ENCODE measurements at places on chromosomes 11 and 22.

GRCh38 chr11:81394311-81394710 lies 1339.4 kb downstream of the FAM181B start:
- no peak for DNase-seq

DNA sequence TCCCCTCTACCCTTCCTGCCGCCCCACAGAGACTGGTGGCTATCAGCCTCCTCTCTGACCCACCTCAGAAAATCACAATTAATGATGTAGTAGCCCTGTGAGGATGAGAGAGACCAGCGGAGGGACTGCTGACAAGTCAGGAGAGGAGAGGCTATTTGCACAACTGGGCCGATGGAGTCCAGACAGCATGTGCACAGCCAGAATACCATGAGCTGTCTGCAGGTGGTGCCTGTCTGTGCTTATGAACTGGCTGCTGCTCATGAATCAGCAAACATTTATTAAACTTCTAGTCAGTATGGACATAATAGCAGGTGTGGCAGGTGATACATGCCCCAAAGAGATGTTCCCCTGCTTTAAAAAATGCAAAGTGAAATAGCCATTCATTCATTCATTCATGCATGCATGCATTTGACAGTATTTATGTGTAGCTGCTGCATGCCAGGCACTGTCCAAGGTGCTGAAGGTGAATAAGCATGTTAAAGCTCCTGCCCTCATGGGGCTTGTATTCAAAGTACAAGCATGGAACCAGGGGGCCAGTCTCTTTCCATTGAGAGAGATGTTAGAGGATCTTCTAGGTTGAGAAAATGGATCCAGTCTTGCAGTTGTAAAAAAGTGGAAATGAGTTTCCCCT lies 141.3 kb downstream of the GRIK4 start:
- no peak for DNase-seq

- no peak for DNase-seq
These were observed 176.5 kb downstream of the LARGE1 start for GRCh38 chr22:33743756-33744155.

DNA sequence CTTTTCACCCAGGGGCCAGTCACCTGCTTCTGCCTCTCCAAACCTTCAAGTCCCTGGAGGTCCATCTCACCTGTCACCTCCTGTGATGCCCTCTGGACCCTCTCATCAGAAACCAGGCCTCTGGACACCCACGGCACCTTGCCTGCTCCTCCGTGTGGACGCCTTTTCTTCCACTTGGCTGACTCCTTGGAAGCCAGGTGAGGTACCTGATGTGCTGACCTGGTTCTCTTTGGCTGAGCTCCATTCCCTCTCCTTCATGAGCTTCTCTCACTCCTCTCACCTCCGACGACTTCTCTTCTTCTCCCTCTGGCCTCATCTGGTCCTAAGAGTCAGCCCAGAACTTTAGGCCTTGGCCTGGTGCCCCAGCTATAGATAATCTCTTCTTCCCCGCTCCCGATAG lies 99.3 kb downstream of the CEP164 start:
- no peak for DNase-seq

- DNase-seq, result no peak
These were observed 80.0 kb upstream of the EIF3D start for GRCh38 chr22:36608987-36609386.

GRCh38 chr22:49201046-49201970 lies 626.4 kb downstream of the BRD1 start:
- no peak for DNase-seq

- DNase-seq, result no peak
These were observed 1241.6 kb downstream of the TBC1D22A start for GRCh38 chr22:48004038-48004437.

- DNase-seq, result no peak
These were observed 12.4 kb downstream of the CAVIN3 start for GRCh38 chr11:6307876-6308275.

GRCh38 chr11:74462631-74463030 lies 4.7 kb downstream of the KCNE3 start:
- no peak for DNase-seq

DNA sequence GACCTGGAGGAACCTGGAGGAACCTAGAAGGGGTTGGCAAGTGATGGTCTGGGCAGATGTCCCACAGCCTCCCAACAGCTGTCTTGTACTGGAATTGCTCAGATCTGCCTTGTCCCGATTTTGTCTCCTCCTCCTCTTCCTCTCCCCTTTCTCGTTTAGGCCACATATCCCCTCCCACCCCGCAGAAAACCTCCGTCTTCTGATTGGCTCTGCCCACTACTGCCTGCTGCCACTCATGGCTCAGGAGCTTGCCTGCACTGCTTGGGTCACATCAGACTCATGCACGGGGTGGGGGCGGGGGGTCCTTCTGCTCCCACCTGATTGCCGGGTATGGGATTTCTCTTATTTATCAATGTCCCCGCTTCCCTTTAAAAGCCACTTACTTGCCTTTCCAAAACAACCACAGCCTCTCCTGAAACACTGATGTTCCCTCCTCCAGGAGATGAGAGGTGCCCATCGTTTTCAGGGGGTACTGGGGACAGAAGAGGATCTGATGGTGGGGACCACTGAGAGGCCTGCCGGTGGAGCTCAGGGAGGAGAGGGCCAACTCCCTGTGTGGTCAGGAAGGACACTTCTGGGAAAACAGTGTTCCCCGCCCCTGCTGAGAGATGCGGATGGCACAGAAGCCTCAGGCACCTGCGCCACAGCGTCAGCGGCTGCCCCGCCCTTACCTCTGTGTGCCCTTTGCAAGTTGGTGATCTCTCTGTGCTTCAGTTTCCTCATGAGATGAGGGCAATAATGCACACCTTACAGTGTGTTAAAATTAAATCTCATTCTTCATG lies 14.7 kb downstream of the TOM1 start:
- no peak for DNase-seq

GRCh38 chr11:3942956-3943497 lies 87.6 kb downstream of the STIM1 start:
- no peak for DNase-seq

DNA sequence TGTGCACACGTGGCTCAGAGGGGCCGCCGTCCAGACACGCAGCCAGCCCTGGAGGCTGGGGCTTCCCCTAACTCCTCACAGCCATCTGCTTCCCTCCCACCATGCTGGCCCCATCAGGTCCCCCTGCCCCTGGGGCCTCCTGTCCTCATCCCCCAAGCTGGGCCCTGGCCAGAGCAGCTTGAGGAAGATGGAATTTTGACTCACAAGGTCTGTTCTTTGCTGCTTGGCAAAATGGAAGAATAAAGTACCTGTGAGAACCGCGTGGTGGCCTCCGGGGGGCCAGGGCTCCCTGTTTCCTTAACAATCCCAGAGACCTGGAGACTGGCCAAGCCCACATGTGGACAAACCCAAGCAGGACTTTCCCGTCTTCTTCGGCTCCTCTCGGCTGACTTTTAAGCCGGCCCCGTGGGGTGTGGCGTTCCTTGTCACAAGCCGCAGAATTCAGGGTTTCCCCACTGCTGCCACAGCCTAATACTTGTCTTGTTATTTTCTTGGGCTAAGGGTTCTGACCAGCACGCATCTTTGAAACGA lies 872.8 kb downstream of the BRD1 start:
- no peak for DNase-seq

- DNase-seq, result no peak
These were observed 61.5 kb upstream of the INCENP start for GRCh38 chr11:62062223-62062861.

- DNase-seq, result no peak
These were observed 295.1 kb downstream of the MIAT start for GRCh38 chr22:26952451-26953011.

DNA sequence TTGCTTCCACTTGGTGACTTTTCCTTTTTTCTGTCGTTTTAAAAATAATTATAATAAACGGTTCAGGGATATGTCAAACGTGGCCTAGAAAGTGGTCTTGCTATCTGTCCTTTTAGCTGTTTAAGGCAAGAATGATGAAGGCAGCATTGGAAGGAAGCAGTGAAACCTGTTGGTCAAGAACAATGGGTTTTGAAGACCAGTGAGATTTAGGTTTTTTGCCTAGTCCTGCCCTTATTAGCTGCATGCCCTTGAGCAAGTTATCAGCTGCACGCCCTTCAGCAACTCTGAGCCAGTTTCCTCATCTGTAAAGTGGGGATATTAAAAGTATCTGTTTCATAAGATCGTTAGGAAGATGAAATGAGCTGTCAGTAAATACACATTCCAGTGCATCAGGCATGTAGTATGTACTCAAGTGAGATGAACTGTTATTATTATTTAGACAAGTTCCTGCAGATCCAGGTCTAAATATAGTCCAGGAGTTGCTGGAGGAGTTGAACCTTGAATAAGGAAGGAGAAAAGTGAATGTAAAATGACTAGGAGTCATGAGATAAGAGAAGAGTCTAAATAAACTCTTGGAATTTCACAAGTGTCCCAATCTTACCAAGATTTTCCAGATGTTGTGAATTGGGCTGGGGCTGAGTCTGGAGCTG lies 90.8 kb upstream of the HSD17B12 start:
- no peak for DNase-seq

GRCh38 chr11:123164732-123165450 lies 30.2 kb downstream of the CLMP start:
- DNase-seq, result no peak

- no peak for DNase-seq
These were observed 5.0 kb upstream of the MCHR1 start for GRCh38 chr22:40674274-40674673.

DNA sequence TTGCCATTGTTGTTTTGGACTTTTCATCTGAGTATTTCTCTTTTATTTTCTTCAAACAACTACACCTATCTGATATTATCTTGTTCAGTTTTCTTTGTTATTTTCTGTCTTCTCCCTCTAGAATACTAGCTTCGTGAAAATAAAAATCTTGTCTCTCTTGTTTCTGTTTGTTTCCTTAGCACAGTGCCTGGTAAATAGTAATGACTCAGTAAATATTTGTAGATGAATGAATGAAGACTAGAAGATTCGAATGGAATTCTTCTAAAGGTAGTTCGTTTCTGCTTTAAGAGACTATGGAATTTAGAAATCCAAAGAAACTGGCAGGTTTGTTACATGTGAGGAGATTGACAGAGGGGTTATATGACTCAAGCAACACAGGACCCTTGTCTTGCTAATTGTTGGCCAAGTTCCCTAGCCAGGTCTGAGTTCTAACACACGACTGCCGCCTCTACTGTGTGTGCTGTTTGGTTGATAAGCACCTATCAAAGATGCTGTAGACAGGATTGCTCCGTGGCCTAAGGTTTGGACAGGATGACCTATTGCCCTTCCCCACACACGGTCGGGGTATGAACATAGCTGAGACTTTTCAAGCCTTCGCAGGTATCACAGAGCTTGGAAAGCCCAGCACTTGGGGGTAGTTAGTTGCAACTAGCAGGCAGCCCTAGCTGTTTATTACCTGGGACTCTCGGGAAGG lies 831 bp upstream of the TMEM135 start:
- DNase-seq, result no peak

DNA sequence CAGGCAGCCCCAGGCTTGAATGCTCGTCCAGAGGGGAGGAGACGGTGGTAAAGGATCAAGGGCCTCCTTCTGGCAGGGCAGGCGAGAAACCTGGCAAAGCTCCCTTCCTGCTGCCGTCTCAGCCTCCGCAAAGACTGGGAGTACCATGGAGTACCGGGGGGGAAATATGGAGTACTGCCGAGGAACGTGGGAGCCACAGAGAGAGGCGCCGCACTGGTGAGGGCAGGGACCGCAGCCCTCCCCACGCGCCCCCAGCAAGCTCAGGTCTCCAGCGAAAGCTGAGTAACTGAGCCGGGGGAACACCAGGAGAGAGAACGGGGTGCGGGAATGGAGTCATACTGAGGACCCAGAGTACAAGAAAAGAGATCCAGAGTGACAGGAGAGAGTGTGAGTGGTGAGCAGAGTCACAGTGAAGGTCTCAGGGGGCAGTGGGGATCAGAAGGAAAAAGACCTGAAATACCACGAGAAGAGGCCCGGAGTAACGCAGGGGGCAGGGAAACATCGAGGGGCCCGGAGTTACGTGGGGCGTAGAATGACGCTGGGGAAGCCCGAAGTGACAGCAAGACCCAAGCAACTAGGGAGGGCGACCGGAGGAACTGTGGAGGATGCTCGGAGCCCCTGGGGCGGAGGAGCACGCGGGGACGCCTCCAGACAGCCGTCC lies 740 bp downstream of the EML3 start:
- DNase-seq, result peak; percentile 72

DNA sequence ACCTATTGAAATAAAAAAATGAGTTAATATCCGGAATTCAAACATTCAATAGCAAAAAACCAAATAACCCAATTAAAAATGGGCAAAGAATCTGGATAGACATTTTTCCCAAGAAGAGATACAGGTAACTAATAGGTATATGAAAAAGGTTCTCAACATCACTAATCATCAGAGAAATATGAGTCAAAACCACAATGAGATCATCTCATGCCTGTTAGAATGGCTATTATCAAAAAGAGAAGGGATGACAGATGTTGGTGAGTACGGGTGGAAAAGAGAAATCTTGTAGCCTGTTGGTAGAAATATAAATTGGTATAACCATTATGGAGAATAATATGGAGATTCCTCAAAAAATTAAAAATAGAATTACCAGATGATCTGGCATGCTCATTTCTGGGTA lies 26.9 kb upstream of the OR6M1 start:
- no peak for DNase-seq

- DNase-seq, result no peak
These were observed 57.6 kb upstream of the CRYBB3 start for GRCh38 chr22:25142102-25142501.

GRCh38 chr22:17665854-17666253 lies 27.3 kb downstream of the BCL2L13 start:
- no peak for DNase-seq

GRCh38 chr11:35163209-35163608 lies 24.2 kb downstream of the CD44 start:
- DNase-seq, result no peak

DNA sequence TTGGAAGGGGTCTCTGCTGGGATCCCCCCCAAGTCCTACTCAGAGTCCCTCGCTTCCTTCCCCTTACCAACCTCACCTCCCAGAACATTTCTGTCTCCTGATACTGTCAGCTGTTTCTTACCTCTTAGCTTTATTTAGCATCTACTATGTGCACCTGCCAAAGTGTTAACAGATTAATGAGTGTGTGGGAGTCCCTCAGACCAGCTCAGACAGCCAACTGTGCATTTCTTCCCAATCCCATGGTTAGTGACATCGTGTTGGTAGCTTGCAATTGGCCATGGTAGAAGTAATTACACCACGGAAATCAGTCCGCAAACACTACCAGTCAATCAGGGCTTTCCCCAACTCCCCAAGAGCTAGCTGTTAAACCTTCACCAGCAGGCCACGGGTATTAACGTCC lies 150.6 kb downstream of the DSCAML1 start:
- no peak for DNase-seq

- DNase-seq, result no peak
These were observed 20.1 kb upstream of the PEX26 start for GRCh38 chr22:18057568-18058209.

GRCh38 chr11:20429216-20429615 lies 41.7 kb downstream of the PRMT3 start:
- DNase-seq, result no peak

GRCh38 chr22:36571991-36572390 lies 43.0 kb upstream of the EIF3D start:
- DNase-seq, result no peak
